Left renal cortex interstitium (tissue), 4 donors: ENCODE measurements at places on chromosomes 5 and 9. TPM values are rescaled to one million over a fixed set of nuclear protein-coding genes. Genes with fewer than 3 reads are reported as not detected.

GRCh38 chr5:42993516-42994245 is 46.4 kb downstream of the ANXA2R start:
- DNase-seq, result no peak

DNA sequence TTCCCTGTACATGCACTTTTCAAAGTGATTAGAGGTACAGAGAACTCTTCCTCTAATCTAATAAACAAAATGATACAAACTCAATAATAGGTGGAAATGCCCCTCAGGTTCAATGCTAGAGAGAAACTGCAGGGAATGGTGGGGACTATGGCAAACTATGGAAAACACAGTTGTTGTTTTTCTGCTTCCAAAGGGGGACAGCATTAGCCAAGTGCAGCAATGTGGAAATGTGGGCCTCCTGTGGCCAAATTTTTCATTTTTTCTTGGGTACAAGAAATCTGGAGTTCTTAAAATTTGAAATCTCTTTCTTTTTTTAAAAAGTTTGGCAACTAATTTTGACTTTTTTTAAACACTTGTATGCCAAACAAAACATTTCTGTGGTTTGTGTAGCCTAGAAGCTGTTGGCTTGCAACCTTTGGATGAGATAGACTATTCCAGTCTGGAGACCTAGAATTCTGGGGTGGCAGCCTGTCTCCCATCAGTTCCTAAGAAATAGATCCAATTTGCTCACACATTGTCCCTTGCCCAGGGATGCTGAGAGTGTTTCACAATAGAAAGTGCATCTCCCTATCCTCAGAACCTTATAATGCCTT is 218.6 kb downstream of the PAPPA start:
- DNase-seq, result no peak

DNA sequence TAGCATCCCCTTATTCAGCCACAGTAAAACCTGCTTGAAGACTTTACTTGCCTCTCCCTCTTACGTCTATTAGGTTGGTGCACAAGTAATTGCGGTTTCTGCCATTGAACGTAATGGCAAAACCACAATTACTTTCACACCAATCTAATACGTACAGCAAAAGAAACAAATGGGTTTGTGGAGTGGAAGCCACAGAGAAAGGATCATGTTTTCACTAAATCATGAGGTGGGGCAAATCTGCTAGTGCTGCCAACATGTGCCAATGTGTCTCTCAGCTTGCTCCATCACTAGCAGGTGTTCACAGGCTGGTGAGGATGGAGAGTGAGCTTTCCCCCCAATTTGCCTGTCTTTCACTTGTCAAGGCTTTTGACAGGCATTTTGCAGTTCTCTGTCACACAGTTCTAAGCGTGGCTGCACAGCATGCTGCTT is 15.9 kb downstream of the DMAC1 start:
- no peak for DNase-seq

- no peak for DNase-seq
These were observed 537.6 kb downstream of the CETN3 start for GRCh38 chr5:89871906-89872305.

DNA sequence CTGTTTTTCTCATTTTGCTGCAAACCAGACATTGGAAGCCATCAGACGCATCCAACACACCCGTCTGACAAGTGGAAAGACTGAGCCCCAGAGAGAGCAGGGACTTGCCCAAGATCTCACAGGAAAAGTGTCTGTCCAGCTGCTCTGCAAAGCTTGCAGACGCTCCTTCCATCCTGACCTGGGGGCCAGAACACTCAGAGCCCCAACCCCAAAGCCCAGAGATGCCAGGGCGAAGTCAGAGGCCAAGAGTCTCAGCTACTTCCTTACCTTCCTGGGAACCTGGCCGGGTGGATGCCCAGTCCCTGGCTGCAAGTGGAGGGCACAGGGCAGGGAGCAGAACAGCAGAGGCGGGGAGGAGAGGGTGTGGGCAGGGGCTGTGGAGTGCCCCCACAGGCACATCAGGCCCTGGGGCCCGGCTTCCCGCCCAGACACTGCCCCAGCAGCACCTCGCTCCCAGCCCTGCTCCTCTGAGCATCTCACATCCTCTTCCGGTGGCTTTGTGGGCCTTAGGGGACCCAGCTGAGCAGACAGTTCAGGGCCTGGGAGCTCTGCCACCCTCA is 9.7 kb upstream of the RALGDS start:
- DNase-seq, result no peak

- DNase-seq, result no peak
These were observed 128.1 kb upstream of the SMIM23 start for GRCh38 chr5:171657473-171657872.

GRCh38 chr5:103923616-103924168 is 361.1 kb upstream of the NUDT12 start:
- no peak for DNase-seq

Gene CRHBP
- 25.7 TPM for polyA plus RNA-seq

Gene CTSV
- polyA plus RNA-seq, result 25.9 TPM

Gene PCDHGA4
- polyA plus RNA-seq, result 3.0 TPM

Gene SPAAR
- 2.0 TPM for polyA plus RNA-seq

Gene PGM5
- 40.1 TPM for polyA plus RNA-seq
